ENCODE measurements at places on chromosomes 2 and 18.

DNA sequence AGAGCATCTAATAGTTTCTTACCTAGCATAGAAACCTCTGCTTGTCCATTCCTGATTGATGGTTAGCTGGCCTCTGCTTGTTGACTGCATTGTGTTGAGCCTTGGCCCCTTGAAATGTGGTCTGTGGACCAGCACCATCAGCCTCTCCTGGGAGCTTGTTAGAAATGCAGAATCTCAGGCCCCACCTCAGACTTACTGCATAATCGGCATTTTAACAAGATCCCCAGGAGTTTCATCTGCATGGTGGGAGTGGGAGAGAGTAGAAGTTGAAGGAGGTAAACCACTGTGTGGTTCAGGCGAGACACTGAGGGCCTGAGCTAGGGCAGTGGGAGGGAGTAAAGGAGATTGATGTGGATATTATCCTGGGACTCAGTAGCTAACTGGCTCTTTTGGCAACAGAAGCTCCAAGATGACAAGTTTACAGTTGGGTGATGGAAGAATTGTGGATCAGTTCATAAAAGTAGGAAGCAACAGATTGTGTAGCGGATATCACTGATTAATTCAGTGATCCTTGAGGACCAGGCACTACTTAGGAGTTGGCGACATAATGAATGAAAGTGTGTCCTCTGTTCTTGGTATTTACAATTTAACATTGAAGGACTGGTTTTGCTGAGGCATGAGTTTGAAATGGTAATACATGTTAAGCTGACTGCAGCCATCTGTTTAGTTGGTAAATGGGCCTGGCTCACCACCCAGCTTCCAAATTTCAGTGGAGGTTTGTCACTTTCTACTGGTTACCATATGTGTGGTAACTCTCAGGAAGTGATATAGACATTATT is 20.9 kb downstream of the PHLPP1 start:
- DNase-seq: no peak

- DNase-seq: no peak
Observed at GRCh38 chr18:79819968-79820351, 22.2 kb downstream of the KCNG2 start.

DNA sequence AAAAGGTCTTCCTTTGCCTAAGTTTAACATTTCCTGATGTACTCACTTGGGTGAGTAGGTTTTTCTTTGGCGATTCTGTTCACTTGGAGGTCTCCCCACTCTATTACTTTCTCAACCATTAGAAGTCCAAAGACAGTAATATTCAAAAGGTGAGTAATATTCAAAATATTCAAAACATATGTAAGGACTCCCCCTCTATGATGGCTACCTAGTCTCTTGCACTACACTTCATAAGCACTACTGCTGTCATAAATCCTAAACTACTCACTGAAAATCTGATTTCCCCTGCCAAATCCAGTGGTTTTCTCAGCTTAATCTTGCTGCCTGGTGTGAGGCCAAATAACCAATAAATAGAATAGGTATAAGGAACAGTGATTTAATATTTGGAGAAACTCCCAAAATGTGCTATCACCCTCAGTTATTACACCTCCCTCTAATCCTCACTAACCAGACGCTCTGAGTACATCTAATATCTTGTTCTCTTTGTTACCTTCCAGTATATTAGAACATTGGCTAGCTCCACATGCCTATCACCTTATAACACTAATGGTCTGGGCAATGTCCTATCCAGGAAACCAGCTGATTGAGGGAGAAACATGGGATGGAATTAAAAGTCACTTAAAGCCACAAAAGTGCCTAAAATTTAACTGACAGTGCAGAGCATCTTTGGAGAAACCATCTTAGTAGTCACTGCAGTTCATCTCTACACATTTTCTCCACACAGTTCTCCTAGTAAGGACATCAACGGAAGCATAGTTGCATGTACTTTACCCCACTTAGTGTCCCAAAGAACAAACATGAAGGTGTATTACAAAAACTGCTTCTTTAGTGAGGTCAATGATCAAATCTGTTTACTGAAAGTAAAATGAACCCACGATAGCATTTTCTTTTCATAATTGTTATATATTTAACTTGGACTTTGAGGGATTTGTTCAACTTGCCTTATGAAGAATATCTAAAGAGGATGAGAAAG is 54.8 kb downstream of the MBD2 start:
- no peak for DNase-seq

- DNase-seq: no peak
Observed at GRCh38 chr2:140667203-140667602, 1463.6 kb downstream of the LRP1B start.

DNA sequence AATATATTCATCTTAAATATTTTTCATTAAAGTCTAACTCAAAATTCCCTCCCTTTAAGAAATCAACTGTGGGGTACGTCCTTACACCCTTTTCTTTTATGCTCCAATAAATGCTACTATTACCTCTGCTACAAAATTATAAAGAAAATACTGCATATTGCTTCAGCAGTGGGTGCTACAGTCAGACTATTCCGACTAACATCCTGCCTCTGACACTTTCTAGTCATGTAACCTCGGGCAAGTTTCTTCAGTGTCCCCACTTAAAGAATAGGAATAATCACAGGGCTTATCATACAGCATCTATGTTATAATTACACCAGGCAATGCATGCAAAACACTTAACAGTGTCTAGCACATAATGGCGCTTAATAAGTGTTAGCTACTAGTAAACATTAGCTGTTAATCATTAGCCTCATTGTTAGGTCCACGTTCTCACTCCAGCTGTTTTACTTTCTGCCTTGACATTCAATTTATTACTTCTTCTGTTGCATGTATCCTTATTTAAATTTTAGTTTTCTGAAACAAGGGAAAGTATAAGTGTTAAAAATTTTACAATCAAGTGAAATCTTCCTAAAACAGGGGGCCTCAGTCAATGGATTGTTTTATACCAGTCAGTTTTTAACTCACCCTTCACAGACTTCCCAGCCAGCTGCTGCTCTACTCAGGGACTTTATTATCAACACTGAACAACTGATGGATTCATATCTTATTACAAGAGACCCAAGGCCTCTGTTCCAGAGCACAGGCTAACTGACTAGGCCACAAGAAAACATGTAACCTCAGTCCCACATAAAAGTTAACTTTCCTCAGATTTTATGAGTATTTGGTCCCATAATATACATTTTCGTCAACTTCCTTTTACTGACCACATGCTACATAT is 54.0 kb downstream of the CLASP1 start:
- DNase-seq: no peak

GRCh38 chr18:36638224-36638623 is 190.6 kb downstream of the TPGS2 start:
- no peak for DNase-seq

DNA sequence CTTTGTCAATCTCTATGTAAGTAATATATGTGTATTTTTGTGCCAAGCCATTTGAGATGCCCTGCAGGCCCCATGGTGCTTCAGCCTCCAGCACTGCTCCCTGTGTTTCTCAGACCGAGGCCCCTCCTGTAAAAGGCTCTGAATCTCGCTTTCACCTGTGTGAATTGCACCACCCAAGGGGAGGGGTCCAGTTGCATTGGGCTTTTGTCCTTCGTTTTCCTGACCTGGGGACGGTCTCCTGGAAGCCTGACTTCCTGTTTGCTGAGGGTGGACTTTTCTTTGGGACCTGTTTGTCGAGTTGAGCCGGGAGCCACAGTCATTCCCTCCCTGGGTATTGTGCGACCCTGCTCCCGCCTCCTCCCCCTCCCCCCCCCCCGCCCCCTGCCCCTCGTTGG is 48.9 kb downstream of the AGAP1 start:
- DNase-seq: no peak

DNA sequence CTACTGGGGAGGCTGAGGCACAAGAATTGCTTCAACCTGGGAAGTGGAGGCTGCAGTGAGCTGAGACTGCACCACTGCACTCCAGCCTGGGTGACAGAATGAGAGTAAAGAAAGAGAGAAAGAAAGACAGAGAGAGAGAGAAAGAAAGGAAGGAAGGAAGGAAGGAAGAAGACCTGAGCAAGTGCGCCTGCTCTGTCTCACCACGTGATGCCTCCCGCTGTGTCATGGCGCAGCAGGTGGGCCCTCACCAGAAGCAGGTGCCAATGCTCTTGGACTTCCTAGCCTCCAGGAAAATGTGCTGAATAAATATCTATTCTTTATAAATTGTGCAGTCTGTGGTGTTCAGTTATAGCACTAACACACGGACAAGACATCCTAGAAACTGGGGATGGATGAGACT is 270.0 kb downstream of the CYP26B1 start:
- no peak for DNase-seq

DNA sequence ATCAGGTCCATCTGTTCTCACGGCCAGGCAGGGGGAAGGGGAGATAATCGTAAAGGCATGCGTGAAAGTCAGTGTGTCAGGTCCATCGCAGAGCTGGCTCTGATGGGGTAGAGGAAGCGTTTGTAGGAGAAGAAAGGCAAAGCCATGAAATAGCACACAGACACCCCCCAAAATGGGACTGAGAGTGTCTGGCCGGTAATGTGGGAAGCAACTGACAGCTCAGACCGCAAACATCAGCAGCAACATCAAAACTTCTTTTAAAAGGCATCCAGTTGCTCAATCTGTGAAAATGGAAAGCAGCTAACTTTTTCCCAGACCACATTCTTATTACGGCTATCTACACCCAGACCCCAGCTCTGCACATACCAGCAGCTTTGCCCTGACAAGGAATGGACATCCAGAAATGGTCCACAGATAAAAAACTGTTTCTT is 232.6 kb downstream of the EN1 start:
- DNase-seq: no peak

DNA sequence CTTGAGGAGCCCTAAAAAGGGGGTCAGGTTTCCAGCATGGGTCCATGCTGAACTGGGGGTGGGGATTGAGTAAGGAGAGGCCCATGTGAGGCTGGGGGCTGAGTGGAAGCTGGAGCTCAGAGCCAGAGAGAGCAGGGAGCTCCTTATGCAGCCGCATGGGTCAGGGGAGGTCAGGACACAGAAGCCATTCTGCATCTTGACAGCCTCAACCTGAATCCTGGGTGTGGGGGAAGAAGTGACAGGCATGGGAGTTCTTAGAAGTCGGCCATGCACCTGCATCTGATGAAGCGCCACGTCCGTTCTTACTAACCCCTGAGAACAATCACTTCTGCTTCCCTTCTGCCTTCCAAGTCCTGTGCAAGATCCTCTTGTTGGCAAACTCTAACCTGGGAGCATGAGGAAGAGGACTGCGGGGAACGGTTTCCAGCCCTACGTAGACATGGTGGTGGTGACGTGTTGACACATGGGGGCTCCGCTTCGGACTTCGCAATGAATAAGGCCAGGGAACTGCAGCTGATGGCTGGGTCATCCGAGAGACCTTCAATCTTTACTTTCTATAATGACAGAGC is 22.3 kb downstream of the GNLY start:
- no peak for DNase-seq

DNA sequence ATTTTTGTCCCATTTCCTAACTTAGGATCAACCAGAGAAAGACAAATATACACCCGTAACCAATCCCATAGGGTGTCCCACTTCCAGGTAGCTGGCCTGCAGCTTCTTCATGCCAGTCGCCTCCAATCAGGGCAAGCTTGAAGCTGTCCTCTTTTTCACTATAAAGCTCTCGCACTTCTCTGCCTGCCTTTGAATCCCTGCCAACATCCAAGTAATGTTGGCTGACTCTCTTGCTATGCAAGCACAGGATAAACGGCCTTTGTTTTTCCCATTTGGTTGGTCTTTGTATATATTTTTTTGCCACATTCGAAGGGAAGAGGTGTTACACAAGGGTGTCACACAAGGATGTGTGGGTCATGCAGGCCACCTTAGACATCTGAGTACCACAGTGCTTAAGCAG is 388.8 kb downstream of the CBLN2 start:
- DNase-seq: no peak

DNA sequence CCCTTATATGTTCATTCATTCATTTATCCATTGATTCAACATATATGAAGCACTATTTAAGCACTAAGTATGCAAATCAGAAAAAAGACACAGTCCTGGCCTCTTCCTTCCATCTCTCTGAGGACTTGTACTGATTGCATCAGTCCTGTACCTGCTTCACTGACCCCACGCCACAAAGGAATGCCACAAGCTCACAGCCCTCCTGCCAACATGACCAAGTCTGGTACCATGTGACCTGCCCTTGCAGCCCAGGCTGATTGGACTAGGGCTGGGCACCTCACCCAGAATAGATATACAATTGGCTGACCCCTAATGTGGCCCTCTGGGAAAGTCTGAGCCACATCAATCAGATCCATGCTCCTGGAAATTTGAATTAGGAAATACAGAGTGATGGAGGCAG is 196.6 kb downstream of the AGPS start:
- no peak for DNase-seq

DNA sequence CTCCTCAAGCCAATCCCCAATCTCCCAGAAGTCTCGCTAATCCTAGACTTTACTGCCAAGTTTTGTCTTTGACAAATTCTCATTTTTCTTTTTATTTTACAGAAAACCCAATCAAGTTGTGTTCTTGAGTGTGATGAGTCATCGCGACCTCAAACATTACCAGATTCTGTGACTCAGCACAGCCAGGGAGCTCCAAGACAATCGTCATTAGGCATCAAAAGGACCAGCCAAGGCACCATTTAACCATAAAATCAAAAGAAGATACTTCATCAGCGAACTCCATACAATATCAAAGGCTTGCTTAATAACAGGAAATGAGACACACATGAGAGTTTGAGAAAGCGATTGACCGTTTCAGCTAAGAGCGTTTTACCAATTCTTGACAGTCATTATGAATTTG is 146.2 kb upstream of the AGAP1 start:
- no peak for DNase-seq

GRCh38 chr2:44770221-44771195 is 171.0 kb upstream of the SIX3 start:
- DNase-seq: peak; percentile 24

GRCh38 chr2:172389685-172390339 is 37.6 kb upstream of the ITGA6 start:
- DNase-seq: no peak

GRCh38 chr2:163401481-163401880 is 334.3 kb downstream of the FIGN start:
- no peak for DNase-seq

DNA sequence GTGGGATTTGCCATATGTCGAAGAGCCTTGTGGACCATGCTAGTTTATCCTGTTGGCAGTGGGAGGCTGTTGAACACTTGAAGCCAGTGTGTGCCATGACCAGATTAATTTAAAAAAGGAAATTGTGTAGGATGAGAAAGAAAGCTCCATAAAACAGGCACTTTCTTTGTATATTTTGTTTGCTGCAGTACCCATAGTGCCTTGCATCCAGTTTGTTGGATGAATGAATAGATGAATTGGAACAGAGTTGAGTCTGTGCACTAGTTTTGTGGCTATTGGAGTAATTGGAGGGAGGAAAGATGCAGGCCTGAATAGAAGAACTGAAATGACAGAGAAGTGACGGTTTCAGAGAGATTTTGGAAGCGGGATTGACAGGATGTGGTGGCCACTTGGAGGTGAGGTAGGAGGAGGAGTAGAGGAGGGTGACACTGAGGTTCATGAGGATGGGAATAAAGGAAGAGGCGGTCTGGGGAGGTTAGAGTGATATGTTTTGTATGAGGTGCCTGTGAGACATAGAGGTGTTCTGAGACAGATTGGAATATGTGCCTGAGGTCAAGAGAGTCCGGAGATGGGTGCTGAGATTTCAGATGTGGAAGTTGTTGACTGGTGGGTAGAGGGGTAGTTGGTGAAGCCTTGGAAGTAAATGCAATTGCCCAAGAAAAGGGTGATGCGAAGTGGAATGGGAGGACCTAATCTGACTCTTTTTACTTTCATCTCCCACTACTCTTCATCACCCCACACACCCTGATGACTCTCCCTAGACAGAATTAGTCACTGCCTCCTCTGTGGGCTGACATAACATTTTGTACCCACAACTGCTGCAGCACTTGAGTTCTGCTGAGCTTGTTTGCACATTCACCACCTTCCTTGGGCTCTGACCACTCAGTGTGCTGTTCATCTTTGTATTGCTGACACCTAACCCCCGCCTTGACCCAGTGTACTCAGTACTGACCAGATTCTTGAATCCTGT is 5.1 kb downstream of the DGUOK start:
- no peak for DNase-seq
